ENCODE measurements at places on chromosomes 2 and 18.

DNA sequence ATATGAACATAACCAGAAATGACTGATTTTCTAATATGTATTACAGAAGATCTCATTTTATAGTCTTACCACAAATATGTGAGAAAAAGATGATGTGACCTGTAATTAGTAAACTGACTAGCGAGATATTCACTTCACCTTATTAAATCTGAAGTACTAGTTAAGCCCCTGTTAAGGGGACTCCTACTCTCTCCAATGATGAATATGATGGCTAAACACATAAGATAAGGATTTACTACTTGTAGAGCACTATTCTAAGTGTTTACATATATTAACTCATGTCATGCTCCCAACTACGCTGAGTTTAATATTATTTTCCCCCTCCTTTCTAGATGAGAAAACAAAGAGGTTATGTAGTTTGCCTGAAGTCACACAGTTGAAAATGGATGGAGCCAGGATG is 40.9 kb downstream of the SP3 start:
- no peak for DNase-seq

GRCh38 chr2:223538920-223539440 is 63.2 kb downstream of the SCG2 start:
- no peak for DNase-seq

DNA sequence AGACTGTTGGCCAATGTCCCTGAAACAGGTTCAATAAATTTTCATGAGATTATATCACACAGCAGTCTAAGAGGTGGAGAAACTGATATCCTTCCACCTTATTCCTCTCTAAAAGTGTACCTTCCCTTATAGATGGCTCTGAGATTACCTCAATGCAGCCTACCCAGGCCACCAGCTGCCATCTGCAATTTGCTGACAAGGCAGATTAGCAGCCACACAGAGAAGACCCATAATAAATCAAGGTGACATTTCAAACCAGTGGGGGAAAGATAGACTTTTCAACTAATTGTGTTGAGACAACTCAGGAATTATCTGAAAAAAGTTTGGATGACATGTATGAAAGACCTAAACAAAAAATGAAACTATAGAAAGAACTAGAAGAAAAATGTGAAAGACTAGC is 43.2 kb downstream of the ZBTB7C start:
- DNase-seq, result no peak

- no peak for DNase-seq
These were observed 437.2 kb upstream of the LYPD1 start for GRCh38 chr2:133107058-133107815.

DNA sequence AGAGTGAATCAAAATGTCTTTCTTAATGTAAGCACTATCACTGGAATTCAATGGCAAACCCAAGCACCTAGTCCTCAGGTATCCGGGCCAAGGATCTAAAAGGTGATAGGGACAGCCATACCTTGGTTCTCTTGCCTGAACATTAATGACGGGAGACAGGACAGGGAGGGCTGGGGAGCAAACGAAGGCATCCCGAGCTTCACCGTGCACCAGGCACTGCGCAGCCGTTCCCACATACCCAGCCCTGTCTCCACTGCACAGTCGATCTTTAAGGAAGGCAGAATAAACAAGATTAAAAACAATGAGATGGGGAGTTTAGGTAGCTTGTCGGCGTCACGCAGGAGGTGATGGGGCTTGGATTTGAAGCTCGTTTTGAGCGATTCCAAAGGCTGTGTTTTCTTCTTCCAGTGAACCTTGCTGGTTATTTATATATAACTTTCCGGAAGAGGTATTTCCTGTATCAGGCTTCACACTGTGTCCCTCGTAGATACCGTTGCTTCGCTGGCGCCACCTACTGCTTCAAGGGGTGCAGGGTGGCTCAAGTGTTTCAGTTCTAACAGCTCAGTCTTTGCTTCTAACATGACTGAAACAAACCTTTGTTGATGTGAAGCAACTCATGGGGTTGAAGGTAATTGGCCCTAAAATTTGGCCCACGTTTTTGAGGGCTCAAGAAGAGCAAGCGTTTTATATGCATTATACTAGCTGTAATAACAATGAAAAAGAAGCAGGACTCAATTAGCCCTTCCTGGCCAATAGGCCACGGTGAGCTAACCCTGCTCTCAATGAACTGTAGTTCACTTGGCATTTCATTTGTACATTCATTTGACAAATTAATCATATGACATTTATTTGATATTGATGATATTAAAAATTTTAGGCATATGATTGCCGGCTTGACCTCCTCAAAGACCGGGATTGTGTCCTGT is 77.4 kb downstream of the DCDC2C start:
- no peak for DNase-seq

GRCh38 chr2:37766106-37766505 is 94.7 kb upstream of the CDC42EP3 start:
- DNase-seq, result no peak

DNA sequence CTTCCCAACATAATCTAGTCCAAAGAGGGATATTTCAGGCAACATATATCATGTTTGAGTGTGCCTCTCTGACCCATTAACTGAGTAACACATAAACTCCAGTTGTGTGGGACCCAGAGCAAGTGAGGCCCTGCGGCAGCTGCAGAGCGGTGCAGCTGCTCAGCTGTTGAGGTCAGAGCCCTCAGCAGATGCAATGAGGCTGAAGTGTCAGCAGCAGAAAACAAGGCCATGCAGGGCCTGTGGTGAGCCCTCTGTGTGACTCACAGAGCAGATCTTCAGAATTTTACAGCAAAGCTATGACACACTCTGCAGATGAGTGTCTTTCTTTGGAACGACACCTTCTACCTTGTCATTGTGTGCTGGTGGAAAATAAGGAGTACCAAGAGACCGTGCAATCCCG is 168.5 kb downstream of the CBLN2 start:
- DNase-seq, result no peak

GRCh38 chr2:189504238-189504637 is 63.0 kb downstream of the WDR75 start:
- no peak for DNase-seq

DNA sequence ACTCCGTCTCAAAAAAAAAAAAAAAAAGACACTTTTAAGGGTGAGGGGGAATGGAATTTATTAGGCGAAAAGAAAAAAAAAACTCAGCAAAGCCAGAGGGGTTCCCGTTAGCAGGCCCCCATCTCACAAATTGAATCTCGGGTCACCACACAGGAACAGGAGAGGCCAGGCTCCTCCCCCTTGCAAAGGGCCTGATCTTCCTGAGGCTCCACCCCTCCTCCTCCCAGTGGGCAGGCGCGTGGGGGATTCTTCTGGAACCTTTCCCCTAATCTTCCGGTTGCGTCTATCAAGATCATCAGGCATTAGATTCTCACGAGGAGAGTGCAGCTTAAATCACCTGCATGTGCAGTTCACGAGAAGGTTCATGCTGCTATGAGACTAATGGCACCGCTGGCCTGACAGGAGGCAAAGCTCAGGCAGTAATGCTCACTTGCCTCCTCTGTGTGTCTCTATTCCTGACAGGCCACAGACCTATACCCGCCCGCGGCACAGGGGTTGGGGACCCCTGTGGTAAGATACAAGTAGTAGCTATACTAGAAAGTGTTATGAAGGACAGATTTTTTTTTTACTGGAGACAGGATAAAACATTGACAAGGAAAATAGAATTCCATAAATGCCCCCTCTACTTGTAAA is 45.8 kb downstream of the TAF4B start:
- no peak for DNase-seq

DNA sequence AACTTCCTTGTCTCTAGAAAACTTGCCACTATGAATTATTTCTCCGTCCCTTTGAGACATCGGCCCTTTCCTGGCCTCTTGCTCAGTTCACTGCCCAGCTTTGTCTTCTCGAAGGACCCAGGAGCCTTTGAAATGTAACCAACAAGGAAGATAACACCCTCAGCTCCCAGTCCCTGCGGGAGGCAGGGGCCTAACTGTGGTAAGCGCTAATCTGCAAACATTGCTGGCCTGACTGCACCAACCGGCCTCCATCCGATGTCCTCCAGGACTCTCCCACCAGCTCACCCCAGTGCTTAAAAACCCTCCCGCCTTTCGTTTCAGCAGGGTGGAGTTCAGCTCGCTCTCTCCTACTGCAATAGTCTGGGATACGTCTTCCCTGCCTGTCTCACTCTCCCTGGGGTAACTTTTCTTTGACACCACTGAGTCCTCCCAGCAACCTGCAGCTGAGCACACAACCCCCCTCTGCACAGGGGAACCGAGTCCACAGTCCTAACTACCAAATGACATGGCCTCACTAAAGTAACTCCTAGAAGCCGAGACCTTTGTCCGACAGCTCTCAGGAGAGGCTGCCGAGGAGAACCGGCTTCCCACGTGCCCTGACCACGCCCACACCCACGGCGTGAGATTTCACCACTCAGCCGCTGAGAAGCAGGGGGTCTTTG is 76.1 kb downstream of the MBP start:
- no peak for DNase-seq

- DNase-seq, result no peak
These were observed 53.6 kb upstream of the GRHL1 start for GRCh38 chr2:9897846-9898245.

- DNase-seq, result no peak
These were observed 70.0 kb upstream of the NPAS2 start for GRCh38 chr2:100749771-100750542.

DNA sequence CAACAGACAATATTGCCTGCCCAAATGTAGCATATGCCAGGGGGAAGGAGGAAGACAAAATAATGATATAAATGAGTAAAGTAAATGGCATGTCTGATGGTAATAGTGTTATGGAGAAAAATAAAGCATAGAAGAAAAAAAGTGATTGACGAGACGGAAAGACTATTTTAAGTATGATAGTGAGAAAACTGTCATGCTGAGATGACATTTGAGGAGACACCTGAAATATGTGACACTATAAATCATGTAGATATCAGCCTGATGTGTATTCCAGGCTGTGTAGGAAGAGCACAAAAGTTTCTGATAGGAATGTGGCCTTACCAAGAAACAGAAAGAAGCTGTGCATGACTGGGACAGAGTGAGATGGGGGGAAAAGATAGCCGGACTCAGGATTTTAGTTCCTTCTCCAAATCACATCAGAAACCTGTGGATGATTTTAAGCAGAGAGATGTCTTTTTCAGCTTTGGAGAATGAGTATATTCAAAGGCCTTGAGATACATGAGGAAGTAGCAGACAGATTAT is 387.3 kb upstream of the SYT4 start:
- no peak for DNase-seq

DNA sequence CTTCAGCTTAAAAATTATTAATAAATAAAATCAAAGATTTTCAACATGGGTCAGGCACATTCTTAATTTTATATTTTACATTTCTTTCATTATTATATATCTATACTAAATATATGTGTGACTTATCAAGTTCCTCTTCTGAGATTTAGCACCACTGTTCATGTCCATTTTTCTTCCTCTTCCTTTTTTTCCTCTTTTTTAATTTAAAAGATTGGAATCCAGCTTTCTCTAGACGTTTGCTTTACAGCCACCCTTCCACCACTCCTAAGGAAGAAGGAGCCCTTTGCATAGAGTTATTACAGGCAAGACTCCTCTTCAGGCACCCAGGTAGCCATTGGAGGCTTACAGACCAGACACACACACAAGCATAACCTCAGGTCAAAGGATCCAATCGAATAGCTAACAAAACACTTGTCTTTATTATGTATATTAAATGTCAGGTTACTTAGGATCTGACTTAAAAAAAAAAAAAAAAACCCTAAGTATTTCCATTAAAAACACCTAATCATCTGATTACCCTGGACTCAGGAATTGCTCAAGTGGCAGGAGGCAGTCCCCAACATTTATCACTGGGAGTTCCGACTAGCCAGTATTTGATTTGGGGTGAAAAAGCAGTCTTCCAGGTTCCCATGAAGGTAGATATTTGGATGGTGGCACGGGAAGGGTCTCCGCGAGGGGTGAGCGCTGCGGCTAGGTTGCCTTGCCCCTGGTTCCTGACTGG is 2.4 kb upstream of the ZEB2 start:
- DNase-seq, result no peak

DNA sequence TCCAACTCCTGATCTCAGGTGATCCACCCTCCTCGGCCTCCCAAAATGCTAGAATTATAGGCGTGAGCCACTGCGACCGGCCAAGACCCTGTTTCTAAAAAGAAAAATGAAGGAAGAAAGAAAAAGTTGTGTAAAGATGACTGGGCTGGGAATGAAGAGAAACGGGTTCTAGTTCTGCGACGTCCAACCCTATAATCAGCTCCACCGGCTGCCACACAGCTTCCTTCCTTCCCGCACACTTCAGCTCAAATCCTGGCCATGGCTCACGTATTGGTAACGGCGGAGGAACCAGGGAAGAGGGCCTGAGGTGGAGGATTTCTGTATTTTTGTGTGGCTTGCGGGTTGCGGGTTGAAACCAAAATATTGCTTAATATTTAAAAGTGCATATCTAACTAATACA is 88.1 kb downstream of the MYL12B start:
- no peak for DNase-seq

DNA sequence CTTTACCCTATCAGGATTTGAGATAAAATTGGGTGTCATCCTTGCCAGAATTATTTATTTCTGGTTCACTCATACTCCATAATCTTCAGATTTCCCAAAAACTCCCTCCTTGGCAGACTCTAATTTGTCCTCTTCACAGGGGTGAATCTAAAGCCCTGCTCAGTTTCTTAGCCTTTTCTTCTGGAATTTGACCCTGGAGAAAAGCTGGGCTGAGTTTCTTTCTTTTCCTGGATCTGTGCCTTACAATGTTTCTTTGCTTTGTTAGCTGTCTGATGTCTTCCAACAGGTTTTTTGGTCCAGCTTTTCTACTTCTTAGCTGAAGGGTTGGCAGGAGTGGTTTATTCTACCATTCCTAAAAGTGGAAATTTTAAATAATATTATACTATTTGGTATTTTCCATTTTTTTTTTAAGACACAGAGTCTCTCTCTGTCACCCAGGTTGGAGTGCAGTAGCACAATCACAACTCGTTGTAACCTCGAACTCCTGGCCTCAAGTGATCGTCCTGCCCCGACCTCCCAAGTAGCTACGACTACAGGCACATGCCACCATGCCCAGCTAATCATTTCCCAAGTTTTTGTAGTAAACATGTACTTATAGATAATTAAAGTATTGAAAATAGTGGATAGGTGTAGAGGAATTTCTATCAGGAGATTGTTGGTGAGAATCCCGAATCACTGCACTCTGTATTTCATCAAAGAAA is 138.4 kb upstream of the TWIST2 start:
- no peak for DNase-seq

DNA sequence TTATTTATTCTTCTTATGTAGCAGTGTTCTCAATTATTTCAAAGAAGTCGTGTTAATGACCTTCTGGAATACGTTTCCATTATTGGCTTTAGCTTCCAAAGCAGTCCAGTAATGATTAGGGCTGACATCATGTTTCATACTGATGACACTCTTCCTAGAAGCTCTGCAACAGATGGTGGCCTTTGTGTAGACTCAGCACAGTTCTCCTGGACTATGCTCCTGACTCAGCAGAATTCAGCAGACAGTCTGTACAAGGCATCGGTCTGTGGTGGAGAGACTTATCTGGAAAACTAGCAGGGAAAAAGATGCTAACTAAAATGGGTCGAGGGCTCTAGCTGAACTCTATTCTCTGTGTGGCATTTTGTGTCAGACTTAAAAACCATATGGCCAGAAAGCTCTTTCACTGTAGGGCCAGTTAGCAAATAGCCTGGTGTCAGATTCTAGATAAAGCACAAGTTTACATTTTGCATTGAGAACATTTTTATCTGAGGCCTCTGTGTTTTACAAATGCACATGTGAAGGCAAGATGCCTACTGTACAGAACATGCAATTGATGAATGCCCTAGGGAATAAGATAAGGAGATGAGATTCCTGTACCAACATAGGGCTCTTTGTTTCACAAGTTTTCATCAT is 35.1 kb downstream of the GULP1 start:
- no peak for DNase-seq

GRCh38 chr2:98374958-98375570 is 28.8 kb downstream of the CNGA3 start:
- no peak for DNase-seq

- no peak for DNase-seq
These were observed 64.1 kb upstream of the CNGA3 start for GRCh38 chr2:98282109-98282508.
